CD4-positive, alpha-beta T cell treated with Interleukin-4 for 1 hour (primary cell): ENCODE measurements at places on chromosomes 1 and 21.

DNA sequence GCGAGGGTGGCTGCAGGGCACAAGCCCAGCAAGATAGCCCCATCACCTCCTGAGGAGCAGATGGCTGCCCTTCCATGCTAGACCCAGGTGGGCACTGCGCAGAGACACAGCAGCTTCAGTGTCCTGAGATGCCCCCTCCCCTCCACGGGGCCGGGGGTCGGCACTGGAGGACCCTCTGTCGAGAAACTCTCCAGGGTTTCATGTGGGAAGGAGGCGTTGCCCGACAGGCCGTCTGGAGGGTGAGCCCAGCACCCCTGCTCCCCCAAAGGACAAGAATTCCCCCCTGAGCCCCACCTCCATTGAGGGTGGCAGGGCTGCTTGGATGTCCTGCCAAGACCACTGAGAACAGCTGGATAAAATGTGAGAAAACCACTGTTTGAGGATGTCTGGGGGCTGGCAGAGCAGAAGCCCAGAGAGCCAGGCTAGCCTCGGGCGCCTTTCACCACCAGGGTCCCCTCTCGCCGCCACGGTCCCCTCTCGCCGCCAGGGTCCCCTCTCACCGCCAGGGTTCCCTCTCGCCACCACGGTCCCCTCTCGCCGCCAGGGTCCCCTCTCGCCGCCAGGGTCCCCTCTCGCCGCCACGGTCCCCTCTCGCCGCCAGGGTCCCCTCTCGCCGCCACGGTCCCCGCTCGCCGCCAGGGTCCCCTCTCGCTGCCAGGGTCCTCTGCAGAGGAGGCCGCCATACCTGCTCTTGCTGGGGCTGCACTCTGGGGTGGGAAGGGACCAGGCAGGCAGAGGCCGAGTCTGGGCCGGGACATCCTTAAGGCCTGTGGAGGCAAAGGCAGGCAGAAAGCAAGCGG is 44.2 kb downstream of the SLC19A1 start:
- no peak for DNase-seq

DNA sequence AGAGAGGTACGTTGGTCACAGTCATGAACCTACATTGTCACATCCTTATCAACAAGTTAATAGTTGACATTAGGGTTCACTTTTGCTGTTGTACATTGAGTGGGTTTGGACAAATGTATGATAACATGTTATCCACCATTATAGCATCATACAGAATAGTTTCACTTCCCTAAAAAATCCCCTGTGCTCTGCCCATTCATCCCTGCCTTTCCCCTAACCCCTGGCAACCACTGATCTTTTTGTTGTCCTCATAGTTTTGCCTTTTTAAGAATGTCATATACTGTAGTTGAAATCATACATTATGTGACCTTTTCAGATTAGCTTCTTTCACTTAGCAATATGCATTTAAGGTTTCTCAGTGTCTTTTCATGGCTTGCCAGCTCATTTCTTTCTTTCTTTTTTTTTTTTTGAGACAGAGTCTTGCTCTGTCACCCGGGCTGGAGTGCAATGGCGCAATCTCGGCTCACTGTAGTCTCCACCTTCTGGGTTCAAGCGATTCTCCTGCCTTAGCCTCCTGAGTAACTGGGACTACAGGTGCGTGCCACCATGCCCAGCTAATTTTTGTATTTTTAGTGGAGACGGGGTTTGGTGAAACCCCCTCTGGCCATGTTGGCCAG is 50.6 kb downstream of the UCK2 start:
- DNase-seq = no peak

DNA sequence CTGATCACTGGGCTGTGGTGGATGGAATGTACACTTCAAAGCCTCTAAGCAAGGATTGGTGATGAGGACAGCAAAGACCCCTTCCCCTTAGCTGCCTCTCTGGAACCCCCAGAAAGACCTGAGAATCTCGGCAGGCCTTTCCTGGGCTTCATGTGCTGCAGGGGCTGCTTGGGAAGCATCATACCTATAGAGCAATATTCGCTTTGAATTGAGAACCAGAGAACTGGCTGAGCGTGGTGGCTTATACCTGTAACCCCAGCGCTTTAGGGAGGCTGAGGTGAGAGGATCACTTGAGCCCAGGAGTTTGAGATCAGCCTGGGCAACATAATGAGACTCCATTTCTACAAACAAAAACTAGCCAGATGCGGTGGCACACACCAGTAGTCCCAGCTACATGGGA is 22.0 kb downstream of the CSF1 start:
- DNase-seq = no peak

DNA sequence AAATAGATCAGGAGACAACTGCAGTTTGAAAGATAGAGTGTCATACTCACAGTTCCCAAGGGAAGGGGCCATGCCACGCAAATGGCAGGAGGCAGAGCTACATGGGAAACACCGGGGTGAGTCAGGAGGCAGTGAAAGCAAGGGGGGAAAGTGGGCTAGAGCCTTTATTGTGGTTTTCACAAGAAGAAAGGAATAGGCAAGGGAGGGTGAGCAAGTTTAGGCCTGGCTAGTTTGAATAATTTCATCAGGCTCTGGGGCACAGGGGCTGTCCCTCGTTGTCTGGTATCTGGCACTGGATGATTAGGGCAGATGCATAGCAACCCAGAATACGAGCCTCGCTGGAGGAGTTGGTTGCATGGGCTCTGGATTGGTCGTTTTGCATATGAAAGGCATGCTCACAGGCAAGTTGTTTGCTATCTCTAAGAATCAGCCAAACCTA is 17.0 kb upstream of the ITLN2 start:
- no peak for DNase-seq

GRCh38 chr1:179747611-179748010 is 4.5 kb downstream of the FAM163A start:
- DNase-seq = no peak

DNA sequence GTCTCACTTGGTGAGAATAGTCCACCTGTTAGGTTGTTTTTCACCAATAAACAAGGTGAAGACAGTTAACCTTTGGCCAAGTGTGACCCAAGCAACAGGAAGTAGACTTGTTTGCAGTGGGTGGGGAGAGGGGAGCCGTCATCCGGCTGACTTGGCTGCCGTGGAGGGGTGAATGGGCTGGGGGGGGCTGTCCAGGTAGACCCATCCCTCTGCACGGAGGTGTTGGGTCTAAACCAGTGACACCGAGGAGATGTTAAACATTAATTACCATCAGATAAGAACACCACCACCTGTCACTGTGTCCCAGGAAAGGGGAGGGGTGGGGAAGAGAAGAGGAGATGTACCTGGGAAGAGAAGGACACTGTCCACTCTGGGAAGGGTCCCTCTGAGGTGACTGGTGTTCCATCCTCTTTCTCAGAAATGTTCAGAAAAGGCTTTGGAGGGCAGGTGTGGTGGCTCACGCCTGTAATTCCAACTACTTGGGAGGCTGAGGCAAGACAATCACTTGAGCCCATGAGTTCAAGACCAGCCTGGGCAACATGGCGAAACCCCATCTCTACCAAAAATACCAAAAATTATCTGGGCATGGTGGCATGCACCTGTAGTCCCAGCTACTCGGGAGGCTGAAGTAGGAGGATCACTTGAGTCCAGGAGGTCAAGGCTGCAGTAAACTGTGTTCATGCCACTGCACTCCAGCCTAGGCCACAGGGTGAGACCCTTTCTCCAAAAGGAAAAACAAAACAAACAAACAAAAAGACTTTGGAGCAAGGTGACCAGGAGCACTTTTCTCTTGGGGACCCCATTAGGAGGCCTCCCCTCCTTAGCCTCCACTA is 6.7 kb upstream of the MYOM3 start:
- DNase-seq = no peak

DNA sequence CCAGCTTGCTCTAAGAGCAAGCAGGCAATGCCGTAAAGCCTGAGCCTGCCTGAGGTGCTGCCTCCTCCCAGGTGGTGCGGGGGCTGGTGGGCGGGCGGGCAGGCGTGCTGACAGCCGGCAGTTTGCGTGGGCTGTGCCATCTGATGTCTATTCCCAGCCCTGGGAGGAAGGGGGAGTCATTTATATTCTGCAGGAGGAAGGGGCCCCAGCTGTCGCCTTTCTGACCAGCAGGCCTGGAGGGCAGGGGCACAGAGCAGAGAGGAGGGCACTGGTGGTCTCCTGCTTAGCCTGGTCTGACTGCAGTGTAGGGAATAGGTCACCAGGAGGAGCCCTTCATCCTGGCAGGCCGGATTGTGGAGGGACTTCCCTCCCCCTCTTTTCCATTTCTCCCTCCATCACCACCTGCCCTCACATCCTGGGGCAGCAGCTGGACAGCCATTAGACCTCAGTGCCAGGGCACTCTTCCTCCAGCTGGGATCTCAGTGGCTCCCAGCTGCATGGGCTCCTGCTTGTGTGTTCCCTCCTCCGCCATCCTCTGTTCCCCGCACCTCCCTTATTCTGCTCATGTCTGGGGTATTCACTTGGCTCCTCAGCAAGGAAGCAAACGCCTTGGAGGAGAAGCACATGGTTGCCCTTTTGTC is 4.4 kb downstream of the CYB561D1 start:
- DNase-seq = no peak

DNA sequence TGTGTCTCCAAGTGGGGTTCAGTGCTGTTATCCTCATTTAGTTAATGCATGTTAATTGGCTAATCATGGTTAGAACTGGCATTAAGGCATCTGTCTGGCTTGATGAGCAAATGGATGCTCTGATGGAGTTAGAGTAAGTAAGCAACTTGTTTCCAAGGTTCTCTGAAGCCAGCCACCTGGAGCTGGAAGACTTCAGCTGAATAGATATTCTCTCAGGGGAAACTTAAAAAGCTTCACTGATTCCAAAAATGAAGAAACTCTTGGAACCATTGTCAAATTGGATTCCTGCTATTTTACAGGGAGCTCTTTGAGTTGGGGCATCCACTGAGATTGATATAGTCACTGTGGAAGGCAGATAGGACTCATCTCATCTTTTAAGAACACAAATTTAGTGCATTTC is 118.9 kb downstream of the CACHD1 start:
- DNase-seq = no peak

DNA sequence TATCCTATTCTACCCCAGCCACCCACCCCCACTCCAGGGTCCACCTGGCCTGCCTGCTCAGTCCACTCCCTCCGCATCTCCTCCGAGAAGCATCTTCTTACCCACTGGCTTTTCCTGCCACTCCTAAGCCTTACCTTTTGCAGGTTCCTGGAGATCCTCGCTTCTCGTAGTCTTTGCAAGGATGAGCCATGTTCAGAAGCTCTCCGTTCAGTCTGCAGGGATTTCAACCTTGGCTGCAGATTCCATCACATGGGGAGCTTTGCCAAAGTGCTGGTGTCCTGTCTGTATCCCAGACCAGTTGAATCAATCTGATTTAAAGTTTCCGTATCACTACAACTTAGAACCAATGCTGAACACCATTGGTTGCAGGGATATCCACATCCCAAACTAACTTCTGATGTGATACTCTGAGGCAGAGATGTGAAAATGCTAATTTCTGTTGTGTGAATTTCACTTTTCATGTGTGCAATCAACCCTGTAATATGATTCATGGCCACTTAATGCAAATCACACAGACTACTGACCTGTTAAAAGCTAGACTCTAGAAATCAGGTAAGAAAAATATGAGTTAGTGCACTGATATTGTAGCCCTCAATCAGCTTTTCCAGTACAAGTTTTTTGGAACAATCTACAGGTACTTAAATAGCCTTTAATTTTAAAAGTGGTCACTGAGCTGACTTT is 61.9 kb downstream of the CAPN2 start:
- DNase-seq = no peak

DNA sequence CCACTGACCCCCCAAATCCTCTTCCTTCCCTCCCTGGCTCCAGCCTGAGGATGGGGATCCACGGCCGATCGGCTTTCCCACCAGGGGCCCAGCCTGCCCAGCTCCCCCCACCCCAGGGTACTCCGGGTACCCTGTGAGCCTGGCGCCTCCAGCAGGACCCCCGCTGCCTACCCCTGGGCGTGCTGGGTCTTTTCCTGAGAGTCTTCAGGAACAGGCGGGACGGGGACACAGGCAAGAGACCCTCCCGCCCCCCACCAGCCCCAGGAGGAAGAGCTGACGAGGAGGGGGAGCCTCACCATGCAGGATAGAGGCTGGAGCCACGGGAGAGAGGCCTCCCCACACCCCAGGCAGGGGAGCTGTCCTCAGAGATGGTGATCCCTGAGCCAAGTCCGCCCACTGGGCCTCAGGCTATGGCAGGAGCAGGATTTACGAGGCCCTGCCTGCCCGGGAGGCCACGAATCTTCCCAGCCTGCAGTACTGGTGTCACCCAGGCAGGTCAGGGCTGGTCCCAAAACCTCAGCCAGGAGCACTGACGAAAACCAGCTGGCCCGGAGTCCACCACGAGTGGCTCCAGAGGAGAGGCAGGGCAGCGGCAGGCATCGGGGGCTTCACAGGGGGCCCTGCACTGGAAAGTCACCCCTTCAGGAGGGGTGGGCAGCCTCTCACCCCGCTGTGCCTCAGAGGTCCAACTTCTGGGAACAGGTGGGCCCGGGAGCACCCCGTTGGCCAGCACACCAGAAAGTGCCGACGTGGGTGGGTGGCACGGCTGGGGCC is 58.0 kb downstream of the MEGF6 start:
- DNase-seq = no peak

DNA sequence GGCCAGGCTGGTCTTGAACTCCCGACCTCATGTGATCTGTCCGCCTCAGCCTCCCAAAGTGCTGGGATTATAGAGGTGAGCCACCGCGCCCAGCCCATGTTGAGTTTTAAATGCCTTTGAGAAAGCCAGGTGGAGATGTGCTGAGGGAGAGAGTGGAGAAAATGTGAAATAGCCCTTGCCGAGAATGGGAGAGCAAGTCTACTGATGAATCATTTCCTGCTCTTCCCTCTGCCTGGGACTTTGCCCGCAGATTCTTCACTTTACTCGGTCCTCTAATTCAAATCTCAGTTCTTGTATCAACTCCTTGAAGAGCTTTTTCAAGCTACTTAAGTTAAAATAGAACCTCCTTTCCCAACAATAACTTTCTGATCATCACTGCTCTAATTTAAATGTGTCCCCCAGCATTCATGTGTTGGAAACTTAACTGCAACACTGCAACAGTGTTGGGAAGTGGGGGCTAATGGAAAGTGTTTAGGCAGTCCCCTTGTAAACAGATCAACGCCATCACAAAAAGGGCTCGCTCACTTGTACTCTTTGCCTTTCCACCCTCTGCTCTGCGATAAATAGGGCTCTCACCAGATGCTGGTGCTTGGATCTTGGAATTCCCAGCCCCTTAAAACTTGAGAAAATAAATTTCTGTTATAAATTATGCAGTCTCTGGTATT is 27.8 kb downstream of the OSBPL9 start:
- DNase-seq = no peak

GRCh38 chr1:26692793-26693490 is 2.9 kb upstream of the ARID1A start:
- peak; percentile 93 for DNase-seq

DNA sequence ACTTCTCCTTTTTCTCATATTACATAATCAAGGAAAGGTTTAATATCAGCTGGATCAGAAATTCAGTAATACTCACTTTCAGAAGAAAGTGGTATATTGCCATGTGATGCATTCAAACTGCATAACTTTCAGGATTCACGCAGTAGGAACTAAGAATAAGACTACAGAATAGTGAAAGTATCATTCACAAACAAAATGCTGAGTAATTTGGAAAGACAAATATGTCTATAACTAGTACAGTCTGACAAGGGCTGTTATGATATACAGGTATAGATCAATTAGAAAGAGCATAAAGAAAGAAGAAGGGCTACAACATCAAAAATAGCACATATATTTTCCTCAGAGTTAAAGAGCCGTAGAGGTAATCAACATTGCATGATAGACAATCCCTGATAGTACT is 871.5 kb upstream of the TMPRSS15 start:
- DNase-seq = no peak

GRCh38 chr1:156119503-156120209 is 5.1 kb downstream of the LMNA start:
- peak; percentile 73 for DNase-seq

GRCh38 chr1:201307231-201307630 is 23.9 kb downstream of the PKP1 start:
- no peak for DNase-seq

- DNase-seq = no peak
These were observed 3.6 kb downstream of the RER1 start for GRCh38 chr1:2395245-2395644.
